ENCODE measurements at places on chromosomes 4 and X.

GRCh38 chr4:16264798-16265197, 38.5 kb upstream of the TAPT1 start:
- DNase-seq, result no peak

- DNase-seq, result no peak
Observed at GRCh38 chr4:48899950-48900349, 6.6 kb downstream of the OCIAD2 start.

- no peak for DNase-seq
Observed at GRCh38 chr4:51895158-51895557, 52.2 kb downstream of the DCUN1D4 start.

GRCh38 chr4:173494013-173494970, 35.7 kb downstream of the HAND2 start:
- peak; percentile 47 for DNase-seq

GRCh38 chrX:71082822-71083221, 12.8 kb upstream of the FOXO4 start:
- no peak for DNase-seq
